ENCODE measurements at places on chromosomes 16 and 17.

DNA sequence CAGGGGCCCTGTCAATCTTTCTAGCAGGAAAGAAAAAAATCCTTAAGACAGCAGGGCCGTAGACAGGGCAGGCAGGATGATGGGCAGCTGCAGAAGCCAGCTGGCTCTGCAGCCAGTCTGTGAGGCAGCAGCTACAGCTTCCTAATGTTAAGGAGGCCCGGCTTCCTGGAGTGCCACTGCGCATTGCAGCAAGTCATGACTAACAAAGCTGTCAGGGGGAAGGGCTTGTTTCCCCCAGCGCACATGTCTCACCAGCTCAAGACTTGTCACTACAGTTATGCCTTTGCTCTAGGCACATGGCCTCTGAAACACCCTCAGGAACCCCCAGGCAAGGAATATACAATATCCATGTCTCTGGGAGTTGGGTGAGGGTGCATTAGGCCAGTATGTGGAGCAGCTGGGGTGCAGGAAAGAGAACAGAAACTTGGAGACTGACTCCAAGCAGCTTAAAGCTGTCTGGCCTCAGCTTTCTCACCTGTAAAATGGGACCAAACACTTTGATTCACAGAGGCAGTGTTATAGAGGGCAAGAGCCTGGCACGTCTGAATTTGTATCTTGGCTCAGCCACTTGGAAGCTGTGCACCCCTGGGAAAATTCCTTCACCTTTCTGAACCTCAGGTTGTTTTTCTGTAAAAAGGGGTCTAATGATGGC, 220.0 kb downstream of the HAPSTR1 start:
- DNase-seq = no peak

GRCh38 chr17:18203308-18203707, 19.7 kb downstream of the ALKBH5 start:
- no peak for DNase-seq

- no peak for DNase-seq
These were observed 186.0 kb upstream of the FOXF1 start for GRCh38 chr16:86324320-86324719.

- DNase-seq = no peak
These were observed 2.6 kb downstream of the PARD6A start for GRCh38 chr16:67663151-67663876.

- no peak for DNase-seq
These were observed 22.0 kb upstream of the SSTR5 start for GRCh38 chr16:1050516-1050915.

DNA sequence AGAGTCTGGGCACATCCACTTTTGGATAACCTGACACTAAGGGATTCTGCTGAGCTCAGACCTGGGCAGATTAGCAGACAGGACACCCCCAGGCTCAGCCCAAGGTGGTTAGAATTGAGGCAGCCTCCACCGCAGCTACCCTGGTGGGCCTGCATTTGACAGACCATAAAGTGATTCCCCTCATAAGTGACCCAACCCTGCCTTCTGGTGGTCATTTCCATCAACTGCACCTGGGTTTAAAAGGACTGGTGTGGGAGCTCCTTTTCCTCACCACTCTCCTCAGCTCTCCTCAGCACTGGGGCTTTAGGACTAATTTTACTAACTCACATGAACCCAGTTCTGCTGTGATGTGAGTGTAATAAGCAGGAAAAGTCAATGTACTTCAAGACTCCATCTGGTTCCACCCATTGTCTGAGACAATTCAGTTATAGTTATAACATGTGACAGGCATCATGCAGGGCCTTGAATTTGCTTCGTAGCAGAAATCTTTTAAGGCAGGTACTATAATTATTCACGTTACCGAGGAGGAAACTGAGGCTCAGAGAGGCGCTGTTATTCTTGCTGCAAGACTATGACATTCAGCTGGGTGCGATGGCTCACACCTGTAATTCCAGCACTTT, 42.5 kb downstream of the MYH3 start:
- peak; percentile 13 for DNase-seq

- DNase-seq = no peak
These were observed 13.8 kb downstream of the ITGB3 start for GRCh38 chr17:47267354-47267828.

DNA sequence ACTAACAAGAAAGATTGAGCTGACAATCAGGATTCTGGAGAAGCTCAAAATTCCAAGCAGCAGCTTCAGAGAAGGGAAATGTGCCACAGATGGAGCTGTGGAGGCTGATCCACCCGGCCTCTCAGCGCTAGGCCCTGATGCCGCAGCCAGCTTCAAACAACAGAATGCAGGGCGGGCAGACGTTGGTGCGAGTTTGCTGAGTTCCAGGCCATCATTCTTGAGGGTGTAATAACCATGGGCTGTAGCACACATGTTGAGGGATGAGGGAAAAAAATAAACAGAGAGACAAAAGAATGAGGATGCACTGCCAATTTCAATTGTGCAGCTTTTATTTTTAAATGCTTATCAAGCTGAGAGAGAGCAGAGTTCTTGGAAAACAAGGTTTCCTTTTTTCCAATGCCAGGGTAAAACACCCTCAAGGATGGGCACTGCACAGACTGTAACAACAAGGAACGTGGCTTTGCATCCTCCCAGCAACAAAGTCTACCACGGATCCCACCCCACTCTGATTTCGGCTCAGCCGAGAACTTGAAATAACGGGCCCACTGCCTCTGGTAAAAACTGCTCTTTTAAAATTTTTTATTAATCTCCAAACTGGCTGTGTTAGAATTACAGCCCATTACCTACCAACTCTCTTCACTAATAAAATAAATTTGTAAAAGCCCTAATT, 90.2 kb downstream of the SMG6 start:
- DNase-seq = no peak

Measured in NCI-H1105 (cell line).